ENCODE measurements at places on chromosomes 7 and 10.

DNA sequence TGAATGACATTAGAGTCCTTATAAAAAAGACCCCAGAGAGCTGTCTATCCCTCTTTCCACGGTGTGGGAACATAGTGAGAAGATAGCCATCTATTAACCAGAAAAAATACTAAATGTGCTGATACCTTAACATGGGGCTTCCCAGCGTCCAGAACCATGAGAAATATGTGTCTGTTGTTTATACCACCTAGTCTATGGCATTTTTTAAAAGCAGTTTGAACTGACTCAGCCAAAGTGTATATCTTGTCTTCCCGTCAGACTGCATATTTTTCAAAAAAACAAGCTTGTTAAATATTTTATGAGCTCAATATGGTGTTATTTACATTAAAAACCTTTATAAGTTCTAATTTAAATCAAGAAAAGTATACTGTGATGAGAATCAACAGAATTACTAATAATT is 255.3 kb downstream of the HGF start:
- DNase-seq: no peak

DNA sequence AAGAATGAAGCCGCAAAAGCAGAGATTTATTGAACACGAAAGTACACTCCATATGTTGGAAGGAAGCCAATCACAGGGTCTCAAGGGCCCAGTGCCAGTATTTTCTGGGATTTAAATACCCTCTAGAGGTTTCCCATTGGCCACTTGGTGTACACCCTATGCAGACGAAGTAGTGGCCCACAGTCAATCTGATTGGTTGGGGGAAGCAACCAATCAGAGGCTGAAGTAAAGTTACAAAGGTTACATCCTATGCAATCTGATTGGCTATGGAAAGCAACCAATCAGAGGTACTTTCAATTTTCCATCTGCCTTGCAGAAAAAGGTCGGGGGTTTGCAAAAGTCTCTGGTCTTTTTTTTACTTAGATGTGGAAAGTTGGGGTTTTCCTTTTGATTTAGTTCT is 481.3 kb upstream of the NRP1 start:
- no peak for DNase-seq

GRCh38 chr10:36574207-36574606 is 551.2 kb upstream of the ANKRD30A start:
- DNase-seq: no peak

DNA sequence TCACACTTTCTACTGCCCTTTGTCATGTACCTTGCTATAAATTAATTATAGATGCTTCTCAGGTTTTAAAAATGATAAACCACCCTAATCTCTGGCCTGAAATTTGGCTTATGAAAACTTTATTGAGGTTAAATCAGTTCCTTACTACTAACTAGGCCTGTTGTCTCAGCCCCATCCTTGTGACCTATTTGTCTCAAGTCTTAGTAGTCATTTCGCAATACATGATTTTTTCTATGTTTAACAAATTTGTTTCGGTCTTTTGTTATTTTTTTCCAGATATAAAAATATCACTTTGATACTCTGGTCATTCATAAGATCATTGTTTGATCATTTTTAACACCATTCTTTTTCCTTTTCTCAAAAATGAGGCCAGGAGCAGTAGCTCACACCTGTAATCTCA is 411.6 kb downstream of the GFRA1 start:
- DNase-seq: no peak

DNA sequence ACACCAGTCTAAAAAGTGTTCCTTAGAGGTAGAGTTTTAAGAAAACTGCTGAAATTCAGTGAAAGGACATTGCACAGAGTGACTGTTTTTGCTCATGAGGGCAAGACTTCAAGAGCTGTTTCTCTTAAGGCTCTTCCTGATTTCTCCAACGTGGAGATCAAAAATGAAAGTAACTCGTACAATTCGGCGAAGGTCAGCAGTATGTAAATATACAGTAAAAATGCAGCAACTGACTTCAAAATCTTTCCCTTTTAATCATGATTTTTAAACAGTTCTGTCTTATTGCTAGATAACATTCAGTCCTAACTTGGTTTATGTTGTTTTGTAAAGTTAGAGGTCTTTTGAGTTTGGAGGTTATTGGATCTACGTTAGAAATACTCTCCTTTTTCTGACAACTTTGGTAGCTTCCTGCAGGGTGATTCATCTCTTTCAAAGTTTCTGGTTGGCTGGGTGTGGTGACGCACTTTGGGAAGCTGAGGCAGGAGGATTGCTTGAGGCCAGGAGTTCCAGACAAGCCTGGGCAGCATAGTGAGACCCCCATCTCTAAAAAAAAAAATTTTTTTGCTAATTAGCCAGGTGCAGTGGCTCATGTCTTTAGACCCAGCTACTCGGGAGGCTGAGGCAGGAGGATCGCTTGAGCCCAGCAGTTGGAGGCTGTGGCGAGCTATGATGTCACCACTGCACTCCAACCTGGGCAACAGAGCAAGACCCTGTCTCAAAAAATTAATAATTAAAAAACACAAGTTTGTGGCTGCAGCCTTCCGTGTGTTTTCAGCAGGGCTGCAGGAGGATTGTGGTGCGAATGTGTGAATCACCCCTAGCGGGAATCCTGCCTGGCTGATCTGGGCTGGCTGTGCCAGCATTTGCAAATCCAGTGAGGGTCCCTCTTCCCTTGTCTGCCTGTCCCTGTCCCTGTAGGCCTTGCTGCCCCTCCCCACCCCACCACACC is 29.2 kb upstream of the AP5Z1 start:
- DNase-seq: no peak

GRCh38 chr7:155466142-155466813 is 8.3 kb downstream of the EN2 start:
- DNase-seq: no peak

- no peak for DNase-seq
These were observed 1.2 kb downstream of the CLDN3 start for GRCh38 chr7:73768641-73769480.

DNA sequence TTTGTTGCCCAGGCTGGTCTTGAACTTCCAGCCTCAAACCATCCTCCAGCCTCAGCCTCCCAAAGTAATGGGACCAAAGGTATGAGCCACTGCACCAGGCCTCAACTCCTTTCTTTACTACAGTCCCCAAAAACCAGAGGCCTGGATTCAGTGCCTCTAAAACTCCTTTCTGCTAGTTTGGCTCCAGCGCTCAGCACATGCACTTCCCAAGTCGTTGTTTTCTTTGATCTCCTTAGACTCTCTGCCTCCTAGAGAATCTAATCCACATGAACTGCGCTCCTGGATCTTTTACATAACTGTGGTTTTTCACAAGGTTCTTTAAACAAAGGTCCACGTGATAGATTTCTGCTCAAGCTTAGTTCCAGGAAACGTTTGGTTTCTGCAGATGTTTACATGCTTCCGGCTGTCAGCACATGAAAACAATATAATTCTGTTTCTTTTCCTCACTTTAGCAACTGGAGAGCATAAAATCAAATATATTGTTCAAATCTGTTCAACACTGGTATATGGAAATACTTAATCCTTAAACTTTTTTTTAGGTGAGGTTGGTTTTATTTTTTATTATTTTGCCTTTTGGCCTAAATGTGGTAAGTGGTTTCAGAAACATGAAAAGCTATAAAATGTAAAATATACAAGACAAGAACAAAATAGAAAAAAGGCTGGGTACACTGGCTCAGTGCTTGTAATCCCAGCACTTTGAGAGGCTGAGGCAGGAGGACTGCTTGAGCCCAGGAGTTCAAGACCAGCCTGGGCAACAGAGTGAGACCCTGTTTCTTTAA is 270.5 kb upstream of the MKLN1 start:
- DNase-seq: no peak

- no peak for DNase-seq
These were observed 52.5 kb upstream of the VKORC1L1 start for GRCh38 chr7:65820287-65820950.

DNA sequence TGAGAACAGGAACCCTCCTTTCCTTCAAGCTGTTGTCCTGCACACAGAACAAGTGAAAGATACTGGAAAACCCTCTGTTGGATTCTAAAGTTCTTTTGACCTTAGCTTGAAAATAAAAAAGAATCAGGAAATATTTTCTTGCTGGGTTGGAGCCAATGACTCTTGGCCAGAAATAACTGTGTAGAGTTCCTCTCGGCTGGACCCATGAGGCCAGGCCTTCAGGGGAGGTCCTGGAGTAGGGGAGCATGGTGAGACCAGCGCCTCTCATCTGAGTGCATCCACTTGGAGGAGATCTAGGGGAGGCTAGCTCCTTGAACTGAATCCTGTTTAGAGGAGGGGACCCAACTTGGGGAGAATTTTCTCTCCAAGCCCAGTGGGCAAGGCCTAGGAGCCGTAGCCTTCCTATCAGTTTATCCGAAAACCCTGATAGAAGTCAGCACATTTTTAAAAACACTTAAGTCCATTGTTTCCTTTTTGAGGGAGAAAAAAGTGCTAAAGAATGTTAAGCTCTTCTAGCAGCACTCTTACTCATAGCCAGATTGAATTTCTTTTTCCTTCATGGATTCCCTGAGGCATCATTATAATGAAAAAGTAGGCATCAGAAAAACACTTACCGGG is 635.7 kb upstream of the ANKRD30A start:
- no peak for DNase-seq

- DNase-seq: no peak
These were observed 68.9 kb upstream of the AQP1 start for GRCh38 chr7:30842542-30843451.

- DNase-seq: no peak
These were observed 951.4 kb downstream of the KCNMA1 start for GRCh38 chr10:76686201-76686600.

DNA sequence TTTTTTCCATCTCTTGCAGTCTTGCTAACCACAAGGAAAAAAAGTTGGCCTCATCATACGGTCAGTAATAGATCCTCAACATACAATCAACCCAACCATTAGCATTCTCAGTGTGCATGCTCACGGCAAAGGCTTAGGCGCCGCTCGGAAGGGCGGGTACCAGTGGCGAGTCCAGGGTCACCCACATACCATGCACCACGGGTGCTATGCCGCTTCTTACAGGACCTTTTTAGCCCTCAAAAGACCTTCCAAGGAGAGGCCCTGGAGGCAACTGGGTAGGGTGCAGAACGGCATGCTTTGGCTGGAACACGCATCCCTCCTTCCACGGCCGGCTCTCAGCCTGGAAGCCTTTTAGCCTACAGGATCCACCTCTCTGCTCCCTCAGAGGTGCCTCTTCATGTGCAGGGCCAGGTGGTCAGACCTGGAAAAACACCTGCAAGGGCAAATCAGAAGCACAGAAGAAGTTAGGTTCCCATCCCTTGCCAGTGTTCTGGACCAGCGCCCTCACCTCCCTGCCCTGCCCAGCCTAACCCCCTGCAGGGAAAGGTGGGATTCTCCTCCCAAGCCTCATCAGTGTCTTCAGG is 5.8 kb downstream of the KLF6 start:
- DNase-seq: no peak

DNA sequence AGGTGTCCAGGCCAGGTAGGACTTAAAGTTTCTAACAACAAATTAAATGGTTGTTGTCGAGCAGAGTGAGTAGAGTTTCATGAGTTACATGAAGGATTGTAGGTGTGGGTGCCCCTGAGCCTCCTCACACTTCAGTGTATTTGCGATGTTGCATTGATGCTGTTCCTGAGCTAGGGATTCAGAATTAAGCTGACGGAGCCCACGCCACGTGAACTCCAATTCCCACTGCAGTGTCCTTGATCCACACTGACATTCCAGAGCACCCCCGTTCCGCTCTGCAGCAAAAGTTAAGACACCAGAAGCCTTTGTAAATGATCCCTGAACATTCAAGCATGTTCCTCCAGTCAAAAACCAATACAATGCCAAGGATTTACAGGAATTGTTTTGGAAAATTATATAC is 78.8 kb upstream of the SEC61G start:
- DNase-seq: no peak

Measured in stimulated activated CD4-positive, alpha-beta T cell treated with anti-CD3 and anti-CD28 coated beads, Interleukin-12 subunit alpha, Interleukin-12 subunit beta, amount 100 ng/mL, for 24 hours (primary cell).